ENCODE measurements at places on chromosomes 3 and 15.

- no peak for DNase-seq
Measured at GRCh38 chr3:23968463-23969184, 23.5 kb downstream of the NR1D2 start.

DNA sequence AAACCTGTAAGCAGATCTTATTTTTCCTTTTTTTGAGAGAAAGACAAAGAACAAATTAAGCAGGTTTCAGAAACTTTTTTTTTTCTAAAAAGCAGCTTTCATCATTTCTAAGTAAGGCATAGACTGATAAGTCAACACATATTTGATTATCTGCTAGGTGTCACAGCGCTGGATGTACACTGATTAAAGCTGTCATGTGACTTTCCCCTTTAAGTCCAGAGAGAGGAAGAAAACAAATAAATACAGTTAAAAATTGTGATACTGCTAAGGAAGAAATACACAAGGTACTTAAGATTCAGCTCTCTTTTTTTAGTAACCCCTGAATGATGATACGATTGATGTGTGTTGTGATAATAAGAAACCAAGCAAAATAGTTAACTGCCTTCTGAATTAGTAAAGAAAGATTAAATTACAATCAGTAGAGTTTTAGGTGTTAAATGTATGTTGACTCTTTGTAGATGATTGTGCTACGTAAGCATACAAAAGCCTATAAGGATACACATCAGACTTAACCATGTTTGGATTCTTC is 2.8 kb downstream of the GLCE start:
- DNase-seq: no peak

DNA sequence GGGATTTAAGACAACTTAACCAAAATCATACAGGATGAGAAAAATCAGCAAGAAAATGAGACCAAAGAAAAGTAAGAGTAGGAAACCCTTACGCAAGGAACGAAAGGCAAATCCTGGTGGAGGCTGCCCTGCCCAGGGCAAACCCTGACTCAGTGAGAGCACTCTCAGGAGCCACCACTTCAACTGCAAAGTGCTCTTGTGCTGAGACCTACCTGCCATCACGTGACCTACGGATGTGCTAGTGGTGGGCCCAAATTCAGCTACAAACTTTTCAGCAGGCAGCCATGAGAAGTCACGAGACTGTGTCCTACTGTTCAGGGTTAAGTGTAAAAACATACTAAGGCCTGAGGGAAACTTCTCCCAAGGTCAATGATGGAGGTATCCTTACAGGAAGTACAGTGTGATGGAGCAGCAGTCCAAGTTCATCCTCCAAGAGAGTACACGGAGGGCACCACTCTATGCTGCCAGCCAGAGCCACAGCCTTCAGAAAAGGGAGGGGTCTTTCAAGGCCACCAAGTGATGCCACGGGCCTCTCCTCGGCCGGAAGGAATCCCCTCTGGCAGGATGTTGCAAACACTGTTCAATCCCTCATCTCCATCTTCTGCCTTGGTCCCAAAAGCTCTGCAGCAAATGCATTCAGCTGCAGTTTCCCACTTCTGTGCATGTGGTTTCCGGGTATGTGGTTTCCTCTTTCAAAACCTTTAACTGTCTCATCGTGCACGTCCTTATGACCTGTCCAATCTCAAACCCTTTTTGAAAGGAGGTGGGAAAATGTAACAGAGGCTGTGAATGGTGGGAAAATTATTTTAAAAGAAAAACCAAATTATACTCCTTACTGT is 9.5 kb downstream of the CHSY1 start:
- DNase-seq: peak; percentile 88

DNA sequence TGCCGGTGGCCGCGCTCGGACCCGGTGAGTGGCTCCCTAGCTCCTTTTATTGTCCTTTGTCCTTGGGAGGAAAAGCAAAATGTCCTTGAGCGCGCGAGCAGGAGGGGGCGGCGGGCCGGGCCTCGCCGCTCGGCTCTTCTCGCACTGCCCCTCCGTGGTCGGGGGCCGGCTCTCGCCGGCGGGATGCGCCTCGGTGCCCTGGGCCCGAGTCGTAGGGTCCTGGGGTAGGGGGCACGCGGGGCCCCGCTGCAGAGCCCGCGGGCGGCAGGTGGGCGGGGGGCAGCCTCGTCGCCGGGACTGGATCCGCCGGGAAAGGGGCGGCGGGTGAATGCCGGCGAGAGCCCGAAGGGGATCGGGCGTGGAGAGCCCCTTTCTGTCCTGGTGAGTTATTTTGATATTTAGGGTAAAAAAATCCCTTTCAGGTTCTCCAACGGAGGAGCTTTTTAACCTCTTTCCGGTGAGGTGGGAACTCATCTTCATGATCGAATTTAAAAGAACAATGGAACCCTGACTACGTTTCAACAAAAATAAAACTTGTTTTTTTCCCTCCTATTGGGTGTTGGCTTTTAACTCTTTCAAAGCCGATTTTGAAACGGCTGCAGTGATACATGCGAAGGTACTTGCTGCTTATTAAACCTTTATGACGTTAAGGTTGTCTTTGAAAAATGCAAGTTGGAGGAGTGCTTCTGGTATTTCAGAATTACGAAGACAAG is 16.8 kb upstream of the CHD2 start:
- DNase-seq: peak; percentile 66

GRCh38 chr3:197846491-197846890 is 55.4 kb downstream of the LRCH3 start:
- DNase-seq: no peak

GRCh38 chr3:41638381-41638780 is 323.5 kb downstream of the ULK4 start:
- DNase-seq: no peak

- DNase-seq: no peak
Measured at GRCh38 chr15:36905908-36906307, 194.4 kb downstream of the MEIS2 start.

DNA sequence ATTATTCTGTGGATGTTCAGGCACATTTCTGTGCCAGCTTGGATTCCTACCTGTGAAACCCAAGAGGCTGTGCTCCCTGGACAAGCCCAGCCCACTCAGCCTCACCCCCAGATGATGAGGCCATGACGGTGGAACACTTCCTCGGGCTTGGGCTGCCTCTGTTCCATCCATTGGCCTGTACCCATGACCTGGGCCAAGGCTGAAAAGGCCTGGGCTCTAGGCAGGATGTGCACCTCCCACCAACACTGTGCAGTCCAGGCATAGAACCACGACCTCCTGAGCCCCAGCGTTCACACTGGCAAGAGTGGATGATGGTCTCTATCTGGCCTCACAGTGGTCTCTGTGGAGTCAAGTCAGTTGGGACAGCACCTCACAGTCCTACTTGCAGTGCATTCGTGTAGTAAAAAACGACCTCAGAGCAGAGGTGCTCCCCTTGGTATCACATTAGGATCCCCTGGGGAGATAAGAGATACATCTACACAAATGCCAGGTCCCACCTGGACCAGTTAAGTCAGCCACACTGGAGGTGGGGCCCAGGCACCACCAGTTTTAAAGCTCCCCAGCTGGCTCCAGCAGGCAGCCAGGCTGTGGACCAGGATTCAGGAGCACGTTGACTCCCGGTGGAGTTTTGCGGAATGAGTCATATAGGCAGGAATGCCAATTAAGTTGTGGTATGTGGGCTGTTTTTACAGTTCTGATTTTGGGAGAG is 39.0 kb upstream of the IGF1R start:
- no peak for DNase-seq

- DNase-seq: no peak
Measured at GRCh38 chr15:72176159-72176558, 21.4 kb downstream of the GRAMD2A start.

- DNase-seq: no peak
Measured at GRCh38 chr3:8509961-8510360, 8.3 kb downstream of the LMCD1 start.

DNA sequence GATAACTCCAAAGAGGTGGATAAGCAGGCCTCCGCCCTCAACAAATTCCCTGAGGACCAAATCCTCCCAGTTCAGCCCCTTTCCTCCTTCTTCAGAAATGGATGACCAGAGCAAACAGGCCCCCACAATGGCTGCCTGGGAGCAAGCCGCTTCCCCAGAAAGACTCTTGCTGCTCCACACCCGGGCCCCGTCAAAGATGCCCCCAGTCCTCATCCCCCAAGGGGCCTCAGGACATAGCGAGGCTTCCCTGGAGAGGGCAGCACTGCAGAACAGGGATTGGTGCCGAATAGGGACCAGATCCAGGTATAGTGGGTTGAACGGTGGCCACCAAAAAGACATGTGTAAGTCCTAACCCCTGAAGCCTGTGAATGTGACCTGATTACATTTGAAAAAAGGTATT is 502.3 kb downstream of the SHQ1 start:
- no peak for DNase-seq

DNA sequence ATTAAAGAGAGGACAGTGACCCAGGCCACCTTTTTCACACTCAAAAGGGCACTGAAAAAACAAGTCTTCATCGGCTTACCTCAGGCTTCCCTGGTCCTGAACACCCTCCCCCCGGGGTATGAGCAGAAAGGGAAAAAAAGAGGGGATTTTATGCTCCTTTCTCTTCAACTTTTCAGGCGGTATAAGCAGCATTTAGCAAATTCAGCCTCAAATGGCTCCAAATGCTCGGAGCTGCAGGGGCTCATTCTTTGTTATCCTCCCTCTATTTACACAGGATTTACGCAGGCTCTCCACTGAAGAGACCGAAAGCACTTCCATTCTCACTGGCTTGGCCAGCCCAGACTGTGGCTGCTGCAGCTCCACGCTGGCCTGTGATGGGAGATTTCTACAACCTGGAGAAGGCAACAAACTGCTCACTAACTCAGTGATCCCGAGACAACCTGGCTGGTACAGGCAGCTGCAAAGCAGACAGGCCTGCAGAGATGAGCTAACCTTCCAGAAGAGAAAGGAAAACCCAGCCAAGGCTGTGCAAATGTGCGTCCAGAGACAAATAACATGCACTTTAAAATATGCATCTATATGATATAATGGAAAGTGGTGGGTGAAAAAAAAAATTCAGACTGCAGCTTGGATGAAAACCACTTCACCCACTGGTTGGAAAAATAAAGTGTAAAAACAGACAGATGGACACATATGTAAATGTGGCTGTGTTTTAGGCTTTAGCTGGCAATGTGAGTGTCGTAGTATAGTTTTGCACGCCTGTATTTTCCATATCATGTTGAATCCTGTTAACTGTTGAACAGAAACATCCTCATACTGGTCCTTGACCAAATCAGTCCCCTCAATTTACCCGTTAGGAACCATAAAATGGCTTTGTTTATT is 54.2 kb downstream of the MEIS2 start:
- no peak for DNase-seq

DNA sequence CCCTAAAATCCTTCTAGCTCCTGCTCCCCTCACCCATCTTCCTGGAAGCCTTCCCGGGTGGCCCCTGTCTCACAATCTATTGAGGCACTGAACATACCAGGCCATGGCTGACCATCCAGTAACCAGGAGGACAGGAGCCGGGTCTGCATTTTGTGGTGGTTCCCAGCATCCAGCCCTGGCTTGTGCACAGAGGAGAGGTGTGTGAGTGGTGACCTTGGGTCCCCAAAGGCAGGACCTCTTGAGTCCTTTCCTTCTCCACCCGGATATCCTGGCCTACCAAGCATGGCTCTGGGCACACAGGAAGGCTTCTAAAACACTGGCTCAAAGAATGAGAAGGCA is 7.8 kb downstream of the CSK start:
- peak; percentile 44 for DNase-seq

- no peak for DNase-seq
Measured at GRCh38 chr15:90106522-90107117, 4.4 kb upstream of the IDH2 start.

GRCh38 chr15:92636908-92637481 is 18.6 kb downstream of the FAM174B start:
- DNase-seq: no peak

- DNase-seq: no peak
Measured at GRCh38 chr3:45239254-45239653, 13.2 kb upstream of the TMEM158 start.

- no peak for DNase-seq
Measured at GRCh38 chr3:97940034-97940433, 32.2 kb downstream of the RIOX2 start.
